ENCODE measurements at places on chromosomes 12 and 14.

GRCh38 chr14:58492044-58492443, 64.5 kb downstream of the KIAA0586 start:
- DNase-seq, result no peak

GRCh38 chr14:100448376-100448775, 125.2 kb downstream of the SLC25A47 start:
- DNase-seq, result no peak

DNA sequence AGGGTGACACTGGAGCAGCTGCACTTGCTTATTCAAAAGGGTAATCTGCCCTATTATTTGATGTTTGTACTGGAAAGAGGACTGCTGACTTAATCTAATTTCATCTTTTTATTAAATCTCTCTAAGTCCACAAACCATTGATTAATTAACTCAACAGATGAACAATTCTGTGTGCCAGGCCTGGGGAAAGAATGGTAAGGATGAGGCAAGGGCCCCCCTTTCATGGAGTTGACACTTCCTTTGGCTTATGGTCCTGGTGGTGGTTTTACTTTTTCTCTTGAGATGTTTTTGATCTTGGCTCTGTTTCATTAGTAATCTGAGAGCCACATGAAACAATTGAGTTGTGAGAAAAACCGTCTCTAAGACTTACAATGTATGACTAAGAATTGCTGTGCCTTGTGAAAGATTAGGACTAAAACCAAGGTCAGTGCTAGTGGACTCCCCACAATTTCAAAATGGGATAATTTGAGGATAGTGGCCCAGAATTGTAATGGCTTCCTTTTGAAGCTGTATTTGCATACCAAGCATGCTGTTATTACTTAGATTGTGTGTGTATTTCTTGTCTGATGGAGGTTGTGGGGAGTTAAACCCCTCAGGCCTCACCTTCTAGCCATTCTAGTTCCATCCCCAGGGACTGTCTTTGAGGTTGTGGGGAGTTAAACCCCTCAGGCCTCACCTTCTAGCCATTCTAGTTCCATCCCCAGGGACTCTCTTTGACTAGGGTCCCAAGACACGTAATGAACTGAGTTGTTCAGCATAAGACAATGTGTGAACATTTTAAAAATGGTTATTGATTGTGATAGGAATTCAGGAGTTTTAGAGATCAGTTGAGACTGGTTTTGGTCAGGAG, 52.5 kb upstream of the EVL start:
- DNase-seq, result peak; percentile 59

GRCh38 chr12:69513297-69513696, 43.1 kb downstream of the FRS2 start:
- DNase-seq, result no peak

DNA sequence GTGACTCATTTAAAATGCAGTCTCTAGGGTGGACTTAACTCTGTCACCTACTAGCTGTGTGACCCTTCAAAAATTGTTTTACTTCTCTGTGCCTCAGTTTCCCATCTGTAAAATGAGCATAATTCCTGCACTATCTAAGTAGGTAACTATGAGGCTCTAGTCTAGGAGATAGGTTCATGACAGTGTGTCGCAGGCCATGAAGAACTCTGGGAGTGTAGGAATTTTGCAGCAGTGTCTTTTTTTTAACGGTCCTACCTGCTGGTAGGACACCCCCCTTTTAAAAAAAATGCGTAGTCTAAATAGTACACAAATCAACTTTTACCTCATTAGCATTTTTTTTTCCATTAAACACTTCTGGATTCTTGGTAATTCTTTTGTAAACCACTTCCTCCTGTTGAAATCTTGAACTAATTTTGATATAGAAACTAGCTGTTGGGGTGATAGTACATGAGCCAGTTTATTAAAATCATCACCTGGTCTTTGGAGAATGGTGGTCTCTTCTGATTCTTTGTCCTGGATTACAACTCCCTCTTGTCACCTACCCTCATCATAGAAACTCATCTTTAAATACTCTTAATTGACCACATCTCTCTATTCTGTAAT, 86.0 kb upstream of the SLC38A2 start:
- DNase-seq, result no peak

DNA sequence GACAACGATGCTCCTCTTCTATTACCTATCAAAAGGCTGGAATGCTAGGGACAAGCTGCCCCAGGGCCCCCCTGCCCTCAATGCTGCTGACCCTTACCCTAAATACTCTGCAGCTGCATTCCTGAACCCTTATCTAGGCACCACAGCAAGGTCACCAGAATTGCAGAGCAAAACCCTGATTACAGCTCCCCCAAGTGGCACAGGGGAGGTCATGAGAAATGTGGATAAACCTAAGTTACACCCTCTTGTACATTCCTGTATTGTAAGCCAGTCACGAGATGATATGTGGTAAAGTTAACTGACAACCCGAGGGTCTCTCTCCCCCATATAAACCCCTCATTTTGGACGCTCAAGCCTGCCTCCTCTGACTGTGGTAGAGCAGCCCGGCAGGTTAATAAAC, 411.8 kb upstream of the STXBP6 start:
- no peak for DNase-seq

GRCh38 chr14:69170839-69171238, 17.9 kb upstream of the DCAF5 start:
- no peak for DNase-seq

- DNase-seq, result no peak
Observed at GRCh38 chr12:104596898-104597843, 140.4 kb downstream of the CHST11 start.

- DNase-seq, result no peak
Observed at GRCh38 chr12:104684884-104685283, 228.1 kb downstream of the CHST11 start.

DNA sequence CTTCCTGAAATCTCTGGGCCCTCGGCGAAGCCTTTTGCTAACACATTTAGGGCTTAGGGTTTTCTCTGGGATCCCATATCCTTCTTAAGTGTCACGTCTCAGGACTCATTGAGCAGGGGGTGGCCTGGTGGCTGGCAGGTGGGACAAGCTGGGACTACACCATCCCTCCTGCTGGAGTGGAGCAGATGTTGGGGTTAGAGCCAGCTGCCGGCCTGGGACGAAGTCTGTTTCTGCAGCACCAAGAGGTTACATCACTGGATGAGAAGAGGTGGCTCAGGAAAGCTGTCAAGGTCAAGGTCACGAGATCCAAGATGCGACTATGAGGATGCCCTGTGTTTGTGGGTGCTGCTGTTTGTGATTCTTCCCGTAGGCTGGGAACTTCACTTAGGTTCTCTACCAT, 16.3 kb downstream of the SMCO2 start:
- DNase-seq, result no peak

- DNase-seq, result no peak
Observed at GRCh38 chr14:84937016-84937415, 592.9 kb upstream of the FLRT2 start.

- DNase-seq, result no peak
Observed at GRCh38 chr14:69519204-69520100, 34.9 kb downstream of the PLEKHD1 start.

DNA sequence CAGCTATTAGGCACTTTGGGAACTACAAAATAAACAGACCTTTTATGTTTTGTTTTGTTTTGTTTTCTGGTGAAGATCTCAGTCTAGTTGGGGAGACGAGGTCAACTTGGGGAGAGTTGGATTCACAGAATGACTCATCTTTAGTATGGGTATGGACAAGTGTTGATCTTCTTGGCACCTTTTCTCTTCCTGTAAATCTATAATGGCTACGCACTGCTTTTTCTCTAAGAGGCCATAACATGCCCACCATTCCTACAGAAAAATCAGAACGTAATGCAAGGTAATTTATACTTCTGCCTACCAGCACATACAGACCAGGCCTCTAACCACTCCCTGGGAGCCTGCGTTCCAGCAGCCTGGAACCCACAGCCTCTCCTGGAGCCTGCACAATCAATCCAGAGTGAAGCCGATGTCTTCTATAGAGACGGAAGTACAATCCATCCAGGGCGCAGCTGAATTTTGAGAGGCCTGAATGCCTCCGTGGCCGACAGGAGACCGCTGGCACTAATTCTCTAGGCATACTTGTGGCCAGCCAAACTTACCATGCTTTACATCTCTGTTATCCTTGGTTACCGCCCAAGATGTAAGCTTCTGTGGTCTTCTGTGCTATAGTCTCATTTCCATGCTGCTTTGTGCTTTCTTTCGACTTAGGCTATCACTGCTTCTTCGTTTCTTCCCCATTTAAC, 717 bp downstream of the PPHLN1 start:
- DNase-seq, result peak; percentile 7

- DNase-seq, result no peak
Observed at GRCh38 chr14:68203871-68204270, 384.3 kb downstream of the RAD51B start.

DNA sequence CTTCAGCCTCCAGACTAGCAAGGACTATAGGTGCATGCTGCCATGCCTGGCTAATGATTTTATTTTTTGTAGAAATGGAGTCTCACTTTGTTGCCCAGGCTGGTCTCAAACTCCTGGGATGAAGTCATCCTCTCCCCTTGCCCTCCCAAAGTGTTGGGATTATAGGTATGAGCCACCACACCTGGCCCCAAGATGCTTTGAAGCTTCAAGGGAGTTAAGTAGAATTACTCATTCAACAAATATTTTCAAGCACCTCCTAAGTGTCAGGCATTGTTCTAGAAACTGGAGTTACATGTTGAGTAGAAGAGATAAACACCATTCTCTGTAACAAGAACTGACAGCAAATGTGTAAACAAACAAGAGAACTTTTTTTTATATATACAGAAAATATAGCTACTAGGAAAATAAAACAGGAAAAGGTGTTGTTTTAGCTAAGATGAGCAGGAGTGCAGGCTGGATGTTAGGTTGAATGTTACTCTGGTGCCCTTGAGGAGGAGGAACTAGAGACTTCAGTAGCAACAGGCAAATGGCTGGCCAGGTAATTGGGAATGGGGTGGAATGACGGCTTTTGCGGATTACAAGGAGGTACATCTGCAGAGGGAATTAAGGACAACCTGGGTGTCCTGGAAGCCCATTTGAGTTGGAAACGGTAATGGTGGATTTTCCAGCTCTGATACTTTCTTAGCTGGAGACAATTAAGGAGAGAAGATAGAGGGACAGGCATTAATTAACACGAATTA, 32.0 kb upstream of the CFAP54 start:
- no peak for DNase-seq

GRCh38 chr12:115528466-115528865, 749.0 kb downstream of the MED13L start:
- DNase-seq, result no peak

DNA sequence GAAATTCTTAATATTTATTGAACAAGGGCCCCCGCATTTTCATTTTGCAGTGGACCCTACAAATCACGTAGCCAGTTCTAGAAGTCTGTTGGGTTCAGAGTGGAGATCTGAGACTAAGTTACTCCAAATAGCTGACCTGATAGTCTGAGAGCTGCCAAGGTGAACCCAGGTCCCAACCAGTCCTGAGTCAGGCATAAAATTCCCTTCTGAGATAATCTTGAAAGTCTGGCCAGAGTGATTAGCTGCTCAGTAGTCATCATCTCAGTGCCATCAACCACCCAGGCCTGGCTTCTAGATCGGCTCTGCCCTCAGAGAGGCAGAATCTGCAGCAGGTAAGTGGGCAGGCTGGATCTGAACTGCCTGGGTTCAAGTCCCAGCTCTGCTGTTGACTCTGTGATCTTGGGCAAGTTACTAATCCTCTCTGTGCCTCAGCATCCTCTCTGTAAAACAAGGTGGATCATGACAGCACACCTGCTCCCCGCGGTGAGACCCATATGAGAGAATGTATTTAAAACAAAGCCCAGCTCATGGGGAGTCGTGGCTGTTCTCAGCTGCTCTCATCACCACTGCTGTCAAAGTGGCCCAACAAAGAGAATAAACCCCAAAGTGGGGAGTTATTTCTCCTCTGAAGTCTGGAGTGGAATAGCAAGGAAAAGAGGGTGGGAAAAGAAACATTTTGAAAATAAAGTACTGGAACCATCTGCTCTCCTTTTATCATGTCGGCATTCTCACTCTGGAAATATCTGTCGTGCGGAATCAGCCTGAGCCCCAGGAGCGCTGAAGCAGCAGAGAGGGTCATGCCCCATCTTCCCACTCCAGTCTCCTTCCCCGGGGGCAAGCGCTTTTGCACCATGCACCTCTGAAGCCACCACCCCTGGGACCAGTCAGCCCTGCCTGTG, 193.3 kb downstream of the DPF3 start:
- DNase-seq, result peak; percentile 51

DNA sequence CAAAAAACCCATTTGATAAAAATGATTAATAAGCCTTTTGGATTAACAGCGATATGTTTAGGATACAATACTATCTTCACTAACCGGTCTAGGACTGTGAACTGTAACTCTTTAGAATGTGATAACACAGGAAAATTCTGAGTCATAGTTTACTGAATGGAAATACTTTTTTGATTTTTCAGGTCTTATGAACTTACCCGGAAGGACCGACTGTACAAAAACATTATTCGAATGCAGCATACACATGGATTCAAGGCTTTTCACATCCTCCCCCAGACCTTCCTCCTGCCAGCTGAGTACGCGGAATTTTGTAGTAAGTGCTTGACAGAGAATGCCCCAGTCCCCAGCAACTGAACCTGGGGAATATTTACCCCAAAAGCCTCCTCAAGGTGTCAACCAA, 29.0 kb downstream of the TTLL5 start:
- DNase-seq, result no peak

- peak; percentile 53 for DNase-seq
Observed at GRCh38 chr14:24279301-24280186, 8.1 kb upstream of the RABGGTA start.

GRCh38 chr12:76836633-76837032, 42.2 kb downstream of the CSRP2 start:
- no peak for DNase-seq

DNA sequence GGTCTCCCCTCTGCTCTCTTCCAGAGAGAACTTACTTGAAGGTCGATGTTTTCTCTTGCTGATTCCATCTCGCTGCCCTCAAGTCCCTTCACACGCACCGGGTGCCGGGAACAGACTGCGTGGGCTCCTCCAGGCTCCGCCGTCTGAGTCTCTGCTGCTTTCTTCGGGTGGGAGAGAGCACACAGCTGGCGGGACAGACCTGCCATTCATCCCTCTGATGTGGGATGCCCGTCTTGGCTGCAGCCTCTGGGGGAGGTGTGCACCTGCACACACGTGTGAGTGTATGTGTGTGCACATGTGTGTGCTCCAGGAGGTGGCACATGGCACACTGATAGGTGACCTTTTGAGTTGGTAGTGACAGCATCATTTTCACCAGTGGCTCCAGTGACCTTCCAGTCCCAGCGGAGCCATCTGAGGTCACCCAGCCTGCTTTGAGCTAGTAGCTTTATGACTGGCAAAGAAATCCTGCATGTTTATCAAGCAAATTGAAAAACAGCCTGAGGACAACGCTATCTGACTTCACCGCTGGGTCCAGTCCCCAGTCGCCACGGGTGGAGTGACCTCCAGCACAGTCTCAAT, at the start of gene NINJ2:
Gene NINJ2, minus strand, starts transcription at position 153 of the 579 bp plus-strand sequence. Its CDS starts 85 bp downstream, at position 68.
- DNase-seq, result no peak

DNA sequence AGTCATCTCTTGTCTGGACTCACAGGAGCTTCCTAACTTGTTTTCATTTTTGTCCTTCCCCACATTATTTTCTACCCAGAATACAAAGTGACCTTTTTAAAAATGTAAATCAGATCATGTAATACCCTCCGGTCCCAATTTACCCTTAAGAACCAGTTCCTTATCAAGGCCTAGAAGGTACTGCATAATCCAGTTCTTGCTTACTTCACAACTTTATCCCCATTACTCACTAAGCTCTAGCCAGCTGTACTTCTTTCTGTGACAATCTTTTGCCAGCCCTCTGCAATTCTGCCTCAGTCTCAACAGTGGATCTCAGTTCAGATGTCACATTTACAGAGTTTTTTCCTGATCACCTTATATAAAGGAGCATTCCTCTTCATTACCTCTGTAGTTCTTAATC, 11.6 kb downstream of the RAP1B start:
- DNase-seq, result peak; percentile 39

GRCh38 chr14:87805315-87805723, 187.7 kb downstream of the GALC start:
- no peak for DNase-seq

Measured in inflammatory macrophage treated with lipopolysaccharide for 1 hour (primary cell).